Fibroblast of skin of back (primary cell): ENCODE measurements at places on chromosomes 3 and 15.
A peak's percentile ranks its signal among the peaks of the same experiment; 100 is the strongest.

DNA sequence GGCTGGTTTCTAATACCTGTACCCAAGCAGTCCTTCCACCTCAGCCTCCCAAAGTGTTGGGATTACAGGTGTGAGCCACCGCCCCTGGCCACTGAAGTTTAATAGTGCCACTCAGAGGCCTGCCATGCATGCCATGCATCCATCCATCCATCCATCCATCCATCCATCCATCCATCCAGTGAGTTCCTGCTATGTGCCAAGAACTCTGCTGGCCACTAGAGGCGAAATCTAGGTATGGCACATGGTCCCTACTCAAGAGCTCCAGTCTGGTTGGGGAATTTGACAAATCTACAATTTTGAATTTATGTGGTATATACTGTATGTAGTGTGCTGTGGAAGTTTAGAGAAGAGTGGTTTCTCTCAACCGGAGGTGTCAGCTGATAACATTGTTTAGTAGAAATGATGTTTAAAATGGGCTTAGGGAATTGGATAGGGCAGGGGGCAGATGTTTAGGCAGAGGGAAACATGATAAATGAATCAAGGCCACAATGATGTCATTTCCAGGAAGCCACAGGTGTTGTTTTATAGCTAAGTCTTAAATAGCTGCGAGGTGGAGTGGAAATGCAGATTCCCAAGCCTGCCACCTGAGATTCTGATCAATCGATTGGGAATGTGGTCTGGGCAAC is 384.4 kb upstream of the C2CD4B start:
- DNase-seq, result peak; percentile 42

GRCh38 chr3:48894516-48894915 is 4.2 kb downstream of the SLC25A20 start:
- DNase-seq, result no peak

DNA sequence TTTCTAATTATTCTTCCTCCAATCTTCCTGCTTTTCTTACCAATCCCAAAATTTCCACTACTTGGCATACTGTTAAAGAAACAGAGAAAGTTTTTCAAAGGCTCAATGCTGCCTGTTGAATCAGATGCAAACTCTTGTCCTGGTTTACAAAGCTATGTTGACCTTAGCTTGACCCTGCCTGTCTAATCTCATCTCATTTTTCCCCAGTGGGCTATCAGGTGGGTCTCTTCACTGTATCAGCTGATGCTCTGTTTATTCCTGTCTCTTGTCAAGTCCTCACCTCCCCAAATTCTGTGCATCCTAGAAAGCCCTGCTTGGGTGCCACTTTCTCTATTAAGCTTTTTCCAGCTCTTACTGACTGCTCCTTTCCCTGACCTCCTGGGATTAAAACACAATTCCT is 18.2 kb downstream of the NFKBIZ start:
- DNase-seq, result no peak

- peak; percentile 23 for DNase-seq
These were observed 117.7 kb downstream of the GBE1 start for GRCh38 chr3:81643721-81644120.

GRCh38 chr15:85828874-85829273 is 34.1 kb upstream of the KLHL25 start:
- DNase-seq, result no peak

DNA sequence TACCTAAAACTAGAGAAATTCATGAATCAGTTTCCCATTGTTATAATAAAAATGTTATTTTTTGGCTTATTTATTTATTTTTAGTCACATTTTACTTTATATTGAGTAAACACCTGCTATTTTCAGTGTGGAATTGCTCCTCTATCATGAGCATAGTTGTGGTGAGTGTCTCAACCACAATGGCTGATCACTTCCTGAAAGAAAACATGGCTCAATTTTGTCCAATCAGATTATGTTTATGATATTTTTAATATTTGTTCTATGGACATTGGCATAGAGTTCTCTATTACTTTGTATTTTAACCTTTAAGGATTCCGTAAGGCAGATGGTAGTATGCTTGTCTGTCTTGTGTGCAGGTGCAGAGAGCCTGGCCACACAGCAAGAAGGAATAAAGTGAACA is 16.2 kb upstream of the GRM7 start:
- DNase-seq, result no peak
